Articular chondrocyte of knee joint (primary cell): ENCODE measurements at places on chromosomes 1 and 21. TPM values are rescaled to one million over a fixed set of nuclear protein-coding genes. Genes with fewer than 3 reads are reported as not detected.

Gene NUF2
- total RNA-seq: 7.6 and 9.5 TPM in 2 replicates

Gene KRTAP25-1
- not detected in 2 replicates for total RNA-seq

Gene KRTAP10-8
- total RNA-seq: not detected in 2 replicates

Gene NR1I3
- total RNA-seq: not detected in 2 replicates

Gene COL18A1
- total RNA-seq: 1.7 and 7.4 TPM in 2 replicates

Gene LCE1C
- total RNA-seq: not detected in 2 replicates

Gene KRTAP19-4
- not detected in 2 replicates for total RNA-seq

Gene RGS4
- 2.1 and 4.8 TPM in 2 replicates for total RNA-seq

Gene ALPL
- 8.1 and 15.7 TPM in 2 replicates for total RNA-seq

Gene TNFRSF4
- 0.13 TPM in 1 of 2 replicates, not detected in the other for total RNA-seq

Gene TARDBP
- total RNA-seq: 59.3 and 71.3 TPM in 2 replicates

Gene ANKRD34A
- 0.52 and 0.76 TPM in 2 replicates for total RNA-seq

Gene C1orf53
- total RNA-seq: 2.8 and 3.9 TPM in 2 replicates

Gene IFNGR2
- total RNA-seq: 38.2 and 40.9 TPM in 2 replicates

Gene FCRL5
- not detected in 2 replicates for total RNA-seq

Gene BARHL2
- not detected in 2 replicates for total RNA-seq

Gene PTPN7
- not detected in 2 replicates for total RNA-seq

Gene GNAT2
- 0.13 and 0.22 TPM in 2 replicates for total RNA-seq

Gene AGO1
- total RNA-seq: 22.2 and 23.0 TPM in 2 replicates

Gene HPDL
- 0.32 and 0.39 TPM in 2 replicates for total RNA-seq

Gene HSD3B1
- total RNA-seq: not detected in 2 replicates

Gene FAM163A
- not detected in 2 replicates for total RNA-seq

Gene SPRR2B
- not detected in 2 replicates for total RNA-seq

Gene SPOCD1
- total RNA-seq: 44.3 and 48.9 TPM in 2 replicates

Gene LORICRIN
- not detected in 2 replicates for total RNA-seq

Gene TNFRSF1B
- 23.6 and 30.3 TPM in 2 replicates for total RNA-seq

Gene PARP1
- 67.2 and 72.4 TPM in 2 replicates for total RNA-seq

Gene CD160
- total RNA-seq: 0.13 TPM in 1 of 2 replicates, not detected in the other

Gene MLLT11
- 3.4 and 3.9 TPM in 2 replicates for total RNA-seq

Gene CCDC185
- total RNA-seq: not detected in 2 replicates

Gene ERG
- 74.6 and 102 TPM in 2 replicates for total RNA-seq

Gene DHDDS
- total RNA-seq: 59.5 and 71.0 TPM in 2 replicates

Gene RHD
- total RNA-seq: not detected in 2 replicates

Gene OPTC
- not detected in 2 replicates for total RNA-seq

Gene FCN3
- not detected in 2 replicates for total RNA-seq

Gene RAD54L
- total RNA-seq: 1.4 and 2.6 TPM in 2 replicates

Gene NR5A2
- total RNA-seq: 0.11 and 0.13 TPM in 2 replicates

Gene SPRR1A
- not detected in 2 replicates for total RNA-seq

Gene CACNA1S
- not detected in 2 replicates for total RNA-seq

Gene MSH4
- 0.13 and 4.3 TPM in 2 replicates for total RNA-seq

Gene KLHDC9
- 1.4 TPM in 2 replicates for total RNA-seq

Gene OBSCN
- total RNA-seq: 5.0 and 5.9 TPM in 2 replicates

Gene CELF3
- not detected in 2 replicates for total RNA-seq
